ENCODE measurements at places on chromosomes 6 and 20. TPM values are rescaled to one million over a fixed set of nuclear protein-coding genes. Genes with fewer than 3 reads are reported as not detected.

C6orf163 gene
- 0.74 TPM for total RNA-seq

GPR6 gene
- total RNA-seq, result not detected

FUT9 gene
- total RNA-seq, result not detected

IP6K3 gene
- total RNA-seq, result not detected

PTGIS gene
- total RNA-seq, result 0.30 TPM

SGK2 gene
- total RNA-seq, result not detected

C20orf204 gene
- total RNA-seq, result 0.44 TPM

MAP7 gene
- 0.25 TPM for total RNA-seq

RNF217 gene
- total RNA-seq, result 7.3 TPM

SLC22A2 gene
- total RNA-seq, result not detected

EDN3 gene
- not detected for total RNA-seq
